ENCODE measurements at places on chromosomes 11 and 22.

DNA sequence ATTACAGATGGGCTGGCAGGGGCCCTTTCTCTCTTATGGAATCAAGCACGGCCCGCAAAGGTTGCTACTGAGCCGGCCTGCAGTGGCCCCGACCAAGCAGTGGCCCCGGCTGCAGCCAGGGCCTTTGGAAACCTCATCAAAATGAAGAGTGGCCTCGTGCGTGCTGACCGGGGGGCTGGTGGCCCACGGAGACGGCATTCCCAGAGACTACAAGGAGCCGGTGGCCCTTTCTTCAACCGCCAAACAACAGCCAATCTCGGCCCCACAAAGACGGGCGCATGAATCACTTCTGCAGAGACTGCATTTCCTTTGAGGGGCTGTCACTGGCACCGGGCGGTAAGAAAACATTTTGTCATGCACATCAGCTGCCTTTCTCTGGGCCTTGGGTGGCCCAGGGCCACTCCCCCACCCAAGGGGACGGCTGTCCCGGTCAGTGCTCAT, 43.1 kb upstream of the FGF3 start:
- DNase-seq: no peak

GRCh38 chr11:14373941-14374646, 15.1 kb upstream of the RRAS2 start:
- DNase-seq: no peak

DNA sequence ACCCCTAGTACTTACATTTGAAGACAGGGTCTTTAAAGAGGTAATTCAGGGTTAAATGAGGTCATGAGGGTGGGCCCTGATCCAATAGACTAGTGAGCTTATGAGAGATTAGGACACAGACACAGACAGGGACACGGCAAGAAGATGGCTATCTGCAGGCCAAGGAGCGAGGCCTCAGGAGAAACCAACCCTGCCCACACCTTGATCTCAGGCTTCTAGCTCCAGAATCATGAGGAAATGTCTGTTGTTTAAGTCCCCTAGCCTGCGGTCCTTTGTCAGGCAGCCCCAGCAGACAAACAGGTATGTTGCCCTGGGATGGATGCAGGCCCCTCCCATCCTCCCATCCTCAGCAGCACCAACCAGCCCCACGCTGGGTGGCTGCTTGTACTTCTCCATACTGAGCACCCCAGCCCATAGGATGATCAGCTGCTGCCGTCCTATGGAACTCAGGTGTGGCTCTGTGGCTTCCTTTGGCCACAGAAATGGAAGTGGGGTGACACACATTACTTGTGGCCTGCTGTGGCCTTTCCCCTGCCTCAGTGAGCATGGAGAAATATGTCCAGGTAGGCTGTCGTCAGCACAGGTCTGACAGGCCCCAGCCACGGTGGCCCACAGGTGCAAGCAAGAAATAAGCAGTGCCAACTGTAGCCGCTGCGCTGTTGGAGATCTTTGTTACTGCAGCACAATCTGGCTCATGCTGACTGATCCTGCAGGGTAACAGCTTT, 7.9 kb downstream of the GNB1L start:
- DNase-seq: no peak

DNA sequence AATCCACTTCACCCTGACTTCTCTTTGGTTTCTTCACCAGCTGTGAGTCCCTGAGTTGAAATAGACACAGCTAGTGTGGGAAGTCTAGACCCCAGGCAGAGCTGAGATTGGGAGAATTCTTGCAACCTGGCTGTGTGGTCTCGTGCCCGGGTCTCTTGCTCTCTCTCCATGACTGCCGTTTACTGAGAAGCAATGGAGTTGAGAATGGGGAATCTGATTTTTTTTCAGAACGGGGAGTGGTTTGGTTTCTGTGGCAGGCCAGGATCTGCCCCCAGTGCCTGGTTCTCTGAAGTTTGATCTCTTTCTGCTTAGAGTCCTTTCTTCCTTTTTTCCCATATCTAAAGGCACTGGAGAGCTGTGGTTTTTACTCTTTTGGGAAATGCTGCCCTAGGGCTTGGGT, 1.5 kb downstream of the SIDT2 start:
- DNase-seq: no peak

- DNase-seq: no peak
Observed at GRCh38 chr11:19912115-19912957, 199.7 kb downstream of the NAV2 start.

DNA sequence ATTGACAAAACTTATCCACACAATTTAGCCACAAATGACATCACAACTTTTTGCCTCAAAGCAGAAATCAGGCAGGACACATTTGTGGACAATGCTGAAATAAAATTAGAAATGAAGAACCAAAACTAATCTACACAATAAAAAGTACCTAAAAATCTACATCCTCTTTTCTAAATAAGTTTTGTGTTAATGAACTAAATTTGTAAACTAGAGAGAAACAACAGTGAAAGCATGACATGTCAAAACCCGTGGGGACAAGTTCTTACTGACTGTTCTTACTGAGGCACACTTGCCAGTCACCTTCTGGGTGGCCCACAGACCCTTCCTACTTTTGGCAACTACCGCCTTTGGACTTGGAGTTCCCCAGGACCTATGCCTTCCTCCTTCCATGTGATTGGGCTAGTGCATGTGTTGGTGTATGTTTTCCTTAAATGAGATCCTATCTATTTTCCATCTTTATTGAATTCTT, 60.7 kb upstream of the MUC15 start:
- no peak for DNase-seq
